ENCODE measurements at places on chromosomes 13 and 19.

- no peak for DNase-seq
Observed at GRCh38 chr19:16160445-16160942, 12.8 kb downstream of the CIB3 start.

- no peak for DNase-seq
Observed at GRCh38 chr13:28583651-28584091, 75.3 kb upstream of the POMP start.

DNA sequence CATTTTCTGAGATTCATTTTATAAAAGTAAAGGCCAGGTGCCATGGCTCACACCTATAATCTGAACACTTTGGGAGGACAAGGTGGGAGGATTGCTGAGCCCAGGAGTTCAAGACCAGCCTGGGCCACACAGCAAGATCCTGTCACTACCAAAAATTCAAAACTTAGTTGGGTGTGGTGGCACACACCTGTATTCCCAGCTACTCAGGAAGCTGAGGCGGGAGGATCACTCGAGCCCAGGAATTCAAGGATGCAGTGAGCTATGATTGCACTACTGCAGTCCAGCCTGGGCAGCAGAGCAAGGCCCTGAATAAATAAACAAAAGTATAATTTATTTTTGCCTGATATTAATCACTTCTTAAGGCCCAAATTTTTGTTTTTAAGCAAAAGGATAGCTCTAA lies 40.5 kb downstream of the DHRS12 start:
- DNase-seq = no peak

- DNase-seq = no peak
Observed at GRCh38 chr19:29668746-29669609, 3.7 kb downstream of the PLEKHF1 start.

DNA sequence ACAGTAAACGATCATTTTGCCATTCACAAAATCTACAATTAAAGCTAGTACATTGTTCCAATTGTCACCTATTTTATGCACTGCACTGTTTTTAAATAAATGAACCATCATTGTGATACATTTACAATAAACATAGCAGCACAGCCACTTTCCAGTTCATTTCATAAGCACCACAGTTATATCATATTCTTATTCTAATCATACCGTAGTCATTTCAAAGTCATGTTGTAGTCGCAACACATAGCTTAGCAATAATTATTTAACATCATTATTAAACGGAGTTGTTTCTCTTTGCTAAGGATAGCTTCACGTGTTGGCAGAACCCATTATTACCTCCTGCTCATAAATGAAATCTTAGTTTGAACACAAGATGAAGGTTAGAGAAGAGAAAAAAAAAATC lies 2.2 kb upstream of the PCDH9 start:
- no peak for DNase-seq
